Right ventricle myocardium superior (tissue), 1 donor: ENCODE measurements at places on chromosomes 2 and 18.

DNA sequence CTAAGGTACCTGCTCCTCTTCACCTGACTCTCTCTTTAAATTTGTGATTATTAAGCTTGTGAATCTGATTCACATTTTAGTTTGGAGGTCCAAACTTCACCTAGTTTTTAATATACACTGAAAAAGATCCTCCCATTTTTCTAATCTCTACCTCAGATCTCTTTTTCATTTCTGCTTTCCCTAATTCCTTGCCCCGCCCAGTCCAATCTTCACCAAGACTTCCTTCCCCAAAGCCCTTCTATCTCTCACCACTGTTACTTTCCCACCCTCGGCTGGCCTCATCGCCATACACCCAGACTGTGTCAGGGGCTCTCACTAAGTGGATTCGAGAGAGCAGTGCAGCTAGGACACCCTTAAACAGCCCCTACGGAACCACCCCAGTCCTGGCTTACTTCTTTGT is 40.0 kb downstream of the LBH start:
- DNase-seq: no peak

DNA sequence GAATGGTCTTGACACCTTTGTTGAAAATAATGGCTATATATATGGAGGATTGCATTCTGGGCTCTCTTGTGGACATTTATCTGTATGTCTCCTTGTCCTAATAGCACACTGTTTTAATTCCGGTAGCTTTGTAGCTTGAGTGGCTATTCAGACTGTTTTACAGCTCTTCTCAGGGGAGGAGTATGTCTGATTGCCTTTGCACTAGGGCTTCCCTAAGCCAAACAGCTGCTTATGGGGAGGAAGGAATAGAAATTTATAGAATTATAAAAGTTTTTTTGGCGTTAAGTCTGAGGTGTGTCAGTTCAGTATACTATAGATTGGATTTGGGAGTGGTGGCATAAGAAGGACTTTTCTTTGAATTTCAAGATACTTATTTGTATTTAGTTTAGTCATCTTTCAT is 12.6 kb downstream of the SEH1L start:
- no peak for DNase-seq

DNA sequence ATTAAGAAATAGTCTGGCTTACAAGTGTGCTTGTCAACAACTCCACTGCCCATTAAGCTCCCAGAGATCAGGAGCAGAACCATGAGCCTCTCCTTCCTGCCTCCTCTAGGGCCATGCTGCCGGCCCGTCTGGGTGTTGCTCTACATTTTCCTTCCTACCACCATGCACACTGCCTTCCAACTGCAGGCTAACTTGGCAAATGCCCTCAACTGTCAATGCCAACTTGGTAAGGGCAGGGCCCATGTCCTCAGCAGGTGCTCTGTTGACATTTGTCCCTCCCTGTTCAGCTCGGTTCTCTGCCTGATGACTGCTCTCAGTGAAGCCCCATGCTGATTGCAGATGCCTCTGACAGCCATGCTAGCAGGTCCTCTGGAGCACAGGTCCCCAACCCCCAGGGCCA is 345.2 kb downstream of the ALK start:
- DNase-seq: no peak

DNA sequence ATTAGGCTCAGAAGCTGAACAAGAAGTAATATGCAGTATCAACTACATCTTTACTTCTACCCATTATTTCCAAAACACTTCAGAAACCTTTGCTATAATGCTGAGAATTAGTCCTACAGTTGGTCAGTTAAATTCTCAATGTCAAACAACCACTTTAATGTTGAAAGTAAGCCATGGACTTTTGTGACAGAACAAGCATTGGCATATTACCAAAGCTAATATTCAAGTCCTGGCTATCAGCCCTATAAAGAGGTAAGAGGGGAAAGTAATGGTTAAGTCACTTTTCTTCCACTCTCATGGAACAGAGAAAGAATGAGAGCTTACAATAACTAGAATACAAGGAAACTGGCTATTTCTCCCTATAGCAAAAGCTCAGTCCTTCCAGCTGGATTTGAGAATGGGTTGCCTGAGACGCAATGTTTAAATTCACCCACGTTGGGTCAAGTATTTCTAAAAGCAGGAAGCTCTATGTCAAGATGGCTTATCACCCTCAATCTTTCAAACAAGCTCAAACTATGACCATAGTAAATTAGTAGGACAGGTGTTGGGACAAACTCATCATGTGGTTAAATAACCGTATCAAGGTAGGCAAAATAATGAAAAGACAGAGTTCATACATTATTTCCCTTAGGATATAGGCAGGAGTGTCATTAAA is 31.4 kb upstream of the MFSD6 start:
- DNase-seq: no peak

- DNase-seq: peak; percentile 43
Measured at GRCh38 chr2:72145658-72146329, 1.9 kb downstream of the CYP26B1 start.

DNA sequence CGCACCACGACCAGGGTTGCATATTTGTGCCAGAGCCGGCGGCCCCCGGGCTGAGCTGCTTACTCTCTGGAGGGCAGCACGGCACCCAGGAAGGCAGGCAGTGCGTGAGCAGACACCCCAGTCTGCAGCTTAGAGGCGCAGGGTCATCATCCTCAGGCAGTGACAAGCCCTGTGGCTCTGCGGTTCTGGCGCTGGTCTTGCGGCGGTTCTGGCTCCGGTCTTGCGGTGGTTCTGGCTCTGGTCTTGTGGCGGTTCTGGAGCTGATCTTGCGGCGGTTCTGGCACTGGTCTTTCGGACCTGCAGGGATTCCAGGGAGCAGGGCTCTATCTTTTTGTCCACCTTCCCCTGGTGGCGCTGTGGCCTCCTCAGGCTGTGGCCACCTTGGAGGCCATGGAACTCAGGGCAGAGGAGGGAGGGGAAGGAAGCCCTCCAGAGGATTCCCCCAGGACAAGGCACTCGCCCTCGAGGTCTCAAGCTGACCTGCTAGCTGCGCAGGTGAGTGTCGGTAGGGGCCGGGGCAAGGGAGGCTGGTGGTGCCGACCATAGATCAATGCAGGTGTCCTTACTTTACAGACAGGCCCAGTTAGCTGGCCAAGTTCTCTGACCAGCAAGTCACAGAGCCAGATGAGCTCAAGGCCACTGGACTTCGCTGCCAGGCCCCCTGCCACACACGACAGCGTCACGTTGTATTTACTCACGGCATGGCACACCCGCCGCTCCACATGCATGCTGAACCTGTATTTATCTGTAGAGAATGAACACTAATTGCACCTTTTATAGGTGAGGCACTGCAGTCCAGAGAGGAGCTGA is 14.9 kb downstream of the ESPNL start:
- DNase-seq: peak; percentile 31

GRCh38 chr2:241890524-241891235 is 21.2 kb downstream of the RTP5 start:
- peak; percentile 27 for DNase-seq

GRCh38 chr2:216308576-216308975 is 63.7 kb downstream of the MARCHF4 start:
- no peak for DNase-seq

DNA sequence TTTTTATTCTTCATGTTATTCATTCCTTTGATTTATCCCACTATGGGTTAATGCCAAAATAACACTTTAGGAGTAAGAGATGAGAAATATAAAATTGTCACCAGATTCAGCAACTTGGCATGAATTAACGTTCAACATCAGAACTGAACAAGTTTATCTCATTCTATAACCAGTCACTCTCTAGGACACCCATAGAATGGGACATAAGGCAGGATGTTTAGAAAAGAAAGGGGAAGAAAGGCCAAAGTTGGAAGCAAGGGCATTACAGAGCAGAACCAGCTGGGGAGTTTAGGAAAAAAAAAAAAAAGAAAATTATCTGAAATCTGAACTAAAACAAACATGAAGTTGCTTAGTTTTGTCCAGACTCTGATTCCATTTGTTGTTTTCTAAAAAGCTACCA is 211.0 kb downstream of the PMAIP1 start:
- no peak for DNase-seq

- DNase-seq: no peak
Measured at GRCh38 chr2:104092886-104093285, 761.0 kb upstream of the POU3F3 start.

GRCh38 chr2:9697909-9698308 is 67.1 kb upstream of the YWHAQ start:
- DNase-seq: no peak

GRCh38 chr2:61017556-61018317 is at the start of the genes PEX13 and PUS10:
TSS of gene PEX13 (plus strand) at chr2:61017720. CDS start at chr2:61017760, 40 bp downstream.
TSS of gene PUS10 (minus strand) at chr2:61018255. CDS start at chr2:61011890, 6,365 bp downstream.
- peak; percentile 84 for DNase-seq

DNA sequence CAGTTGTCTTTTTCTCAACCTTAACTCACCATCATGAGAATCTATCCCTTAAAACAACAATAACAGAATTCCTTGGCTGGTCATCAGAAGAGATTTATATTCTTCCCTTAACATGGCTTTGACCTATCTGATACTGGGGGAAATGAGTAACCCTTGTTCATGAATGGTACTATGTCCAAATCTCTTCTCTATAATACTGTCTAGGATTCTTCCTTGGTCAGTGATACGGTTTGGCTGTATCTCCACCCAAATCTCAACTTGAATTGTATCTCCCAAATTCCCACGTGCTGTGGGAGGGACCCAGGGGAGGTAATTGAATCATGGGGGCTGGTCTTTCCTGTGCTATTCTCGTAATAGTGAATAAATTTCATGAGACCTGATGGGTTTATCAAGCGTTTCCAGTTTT is 282.0 kb upstream of the SIX2 start:
- DNase-seq: no peak

DNA sequence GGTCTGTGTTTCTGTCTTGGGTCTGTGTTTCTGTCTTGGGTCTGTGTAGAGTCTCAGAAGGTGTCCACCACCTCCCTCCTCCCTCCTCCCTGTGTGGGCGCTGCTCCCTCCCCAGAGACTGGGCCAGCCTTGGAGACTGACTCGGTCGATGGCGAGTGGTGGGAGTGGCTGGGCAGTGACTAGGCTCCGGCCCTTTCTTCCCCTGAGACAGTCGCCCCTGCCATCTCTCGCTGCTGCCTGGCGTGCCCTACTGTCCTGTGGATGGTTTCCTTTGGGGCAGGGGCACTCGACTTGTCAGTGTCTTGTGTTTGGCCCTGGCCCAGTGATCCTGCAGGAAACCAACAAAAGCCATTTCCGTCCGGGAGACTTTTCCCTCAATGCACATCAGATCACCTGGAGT is 215.8 kb downstream of the NDUFA10 start:
- DNase-seq: no peak

- DNase-seq: no peak
Measured at GRCh38 chr18:32668956-32669355, 103.9 kb downstream of the KLHL14 start.

DNA sequence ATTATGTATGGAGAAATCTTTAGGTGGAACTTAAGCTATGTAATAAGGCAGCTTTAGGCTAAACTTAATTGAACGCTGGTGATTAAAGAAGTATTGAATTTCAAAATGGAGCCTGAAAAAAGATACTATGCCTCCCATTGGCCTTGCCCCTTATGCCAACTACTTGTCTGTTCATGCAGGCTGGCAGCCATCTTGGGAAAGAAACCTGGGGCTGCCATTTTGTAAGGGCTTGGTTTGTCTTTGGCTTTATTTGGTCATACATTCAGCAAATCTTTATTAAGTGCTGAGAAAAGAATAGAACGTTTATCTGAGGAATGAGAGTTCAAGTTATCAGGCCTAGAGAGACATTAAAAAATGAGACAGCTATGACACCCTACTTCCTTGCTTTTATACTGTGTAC is 231.3 kb downstream of the KCNE4 start:
- DNase-seq: no peak

DNA sequence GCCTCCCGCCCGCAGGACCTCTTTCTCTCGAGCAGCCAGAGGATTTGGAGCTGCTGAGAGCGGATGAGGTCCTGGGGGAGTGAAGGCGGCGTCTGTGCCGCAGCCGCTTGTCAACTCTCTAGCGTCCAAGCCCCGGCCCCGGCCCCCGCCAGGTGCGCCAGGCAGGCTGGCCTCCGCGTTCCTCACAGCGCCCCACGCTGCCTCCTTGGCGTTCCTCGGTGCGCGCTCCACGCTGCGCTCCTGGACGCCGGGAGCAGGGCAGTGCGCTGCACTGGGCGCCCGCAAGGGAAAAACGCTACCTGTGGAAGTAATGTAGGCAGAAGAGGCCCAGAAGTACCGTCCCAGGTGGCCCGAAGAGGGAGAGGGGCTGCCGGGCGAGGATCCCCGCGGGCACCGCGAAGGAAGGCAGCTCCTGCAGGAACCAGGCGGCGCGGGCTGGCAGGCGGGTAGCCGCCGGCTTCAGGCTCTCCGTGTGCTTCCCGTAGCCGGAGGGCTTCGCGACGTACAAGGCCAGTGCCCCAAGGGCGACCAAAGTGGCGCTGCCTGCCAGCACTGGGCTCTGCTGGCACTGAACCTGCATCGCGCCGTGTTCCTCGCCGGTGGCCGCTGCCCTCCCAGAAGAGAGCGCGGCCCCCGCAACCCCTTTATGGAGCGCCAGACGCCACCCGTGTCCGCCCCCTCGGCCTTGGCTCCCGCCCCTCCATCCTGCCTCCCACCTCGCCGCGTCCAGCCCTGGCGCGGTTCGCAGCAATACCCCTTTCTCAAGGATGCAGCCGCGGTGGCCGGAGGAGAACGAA is at the start of gene SRD5A2:
SRD5A2 (minus strand) TSS at position 618 of the 797 bp plus-strand sequence; CDS start at position 580, 38 bp downstream.
- no peak for DNase-seq

- DNase-seq: no peak
Measured at GRCh38 chr2:8437228-8437948, 244.5 kb upstream of the ID2 start.

- peak; percentile 55 for DNase-seq
Measured at GRCh38 chr18:46174342-46175041, 70.3 kb downstream of the HAUS1 start.

DNA sequence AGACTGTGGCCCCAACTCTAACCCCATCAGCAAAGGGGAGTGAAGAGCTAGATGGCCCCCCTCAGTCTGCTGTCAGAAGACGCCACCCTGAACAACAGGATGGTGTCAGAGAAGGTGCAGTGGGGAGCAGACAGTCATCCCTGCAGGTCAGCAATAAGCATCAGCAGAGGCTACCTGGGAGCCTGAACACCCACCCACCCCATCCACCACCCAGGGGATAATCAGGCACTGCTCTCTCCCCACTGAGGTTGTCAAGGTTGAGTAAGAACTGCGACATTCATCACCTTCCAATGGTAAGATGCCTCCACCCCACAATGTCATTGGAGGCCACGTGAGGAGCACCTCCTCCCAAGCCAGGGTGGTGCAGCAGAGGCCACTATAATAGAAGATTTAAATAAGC is 8.5 kb upstream of the ID2 start:
- no peak for DNase-seq

- no peak for DNase-seq
Measured at GRCh38 chr2:147659051-147659450, 185.8 kb upstream of the ACVR2A start.

- no peak for DNase-seq
Measured at GRCh38 chr2:190506666-190507065, 27.9 kb downstream of the NEMP2 start.

DNA sequence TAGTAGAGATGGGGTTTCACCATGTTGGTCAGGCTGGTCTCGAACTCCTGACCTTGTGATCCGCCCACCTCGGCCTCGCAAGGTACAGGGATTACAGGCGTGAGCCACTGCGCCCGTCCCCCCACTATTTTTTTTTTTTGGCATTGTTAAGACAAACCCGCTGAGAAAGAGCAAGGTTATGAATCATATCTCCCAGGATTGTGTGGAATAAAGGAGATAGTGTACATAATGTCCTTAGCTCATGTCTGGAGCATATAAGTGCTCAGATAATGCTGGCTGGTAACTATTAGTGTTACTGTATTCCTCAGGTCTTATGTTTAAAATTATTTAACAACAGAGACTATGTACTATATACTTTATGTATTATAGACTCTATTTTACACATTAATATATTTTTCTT is 36.0 kb downstream of the TTC27 start:
- no peak for DNase-seq
